EL (cell line): ENCODE measurements at places on chromosomes 11 and 22.

DNA sequence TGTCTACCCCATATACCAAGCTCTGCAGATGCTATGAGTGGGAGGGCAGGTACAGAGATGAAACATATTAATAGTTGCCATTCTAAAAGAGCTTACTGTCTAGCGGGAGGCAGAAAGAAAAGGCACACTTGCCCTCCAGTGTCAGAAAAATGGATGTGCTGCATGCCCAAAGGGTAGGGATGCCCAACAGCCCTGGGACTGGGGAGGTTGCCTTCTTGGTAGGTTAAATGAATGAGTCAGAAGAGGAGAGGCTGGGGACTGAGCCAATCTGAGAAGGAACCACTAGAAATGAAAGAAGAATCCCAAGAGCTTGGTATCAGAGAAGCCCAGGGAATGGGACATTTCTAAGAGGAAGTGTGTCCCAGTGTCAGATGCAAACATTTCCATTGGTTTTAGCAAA, 1.2 kb downstream of the BIRC3 start:
- peak; percentile 65 for DNase-seq

DNA sequence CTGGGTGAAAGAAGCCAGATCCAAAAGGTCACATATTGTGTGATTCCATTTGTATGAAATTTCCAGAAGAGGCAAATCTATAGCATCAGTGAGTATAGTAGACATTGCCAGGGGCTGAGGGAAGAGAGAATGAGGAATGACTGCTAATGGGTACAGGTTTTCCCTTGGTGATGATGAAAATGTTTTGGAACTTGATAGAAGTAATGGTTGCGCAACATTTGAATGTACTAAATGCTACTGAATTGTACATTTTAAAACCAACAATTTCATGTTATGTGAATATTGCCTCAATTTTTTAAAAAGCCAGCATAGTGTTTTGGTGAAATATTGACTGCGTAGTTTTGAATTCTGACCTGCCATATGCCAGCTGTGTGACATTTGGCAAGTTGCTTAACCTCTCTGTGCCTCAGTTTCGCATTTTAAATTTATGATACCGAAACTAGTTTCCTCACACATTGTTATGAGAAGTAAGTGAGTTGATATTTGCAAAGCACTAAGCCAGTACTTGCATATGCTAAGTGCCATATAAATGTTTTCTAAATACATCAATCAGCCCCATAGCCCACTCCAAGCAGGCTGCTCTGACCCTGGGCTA, 75.4 kb upstream of the TMEM45B start:
- DNase-seq, result no peak

DNA sequence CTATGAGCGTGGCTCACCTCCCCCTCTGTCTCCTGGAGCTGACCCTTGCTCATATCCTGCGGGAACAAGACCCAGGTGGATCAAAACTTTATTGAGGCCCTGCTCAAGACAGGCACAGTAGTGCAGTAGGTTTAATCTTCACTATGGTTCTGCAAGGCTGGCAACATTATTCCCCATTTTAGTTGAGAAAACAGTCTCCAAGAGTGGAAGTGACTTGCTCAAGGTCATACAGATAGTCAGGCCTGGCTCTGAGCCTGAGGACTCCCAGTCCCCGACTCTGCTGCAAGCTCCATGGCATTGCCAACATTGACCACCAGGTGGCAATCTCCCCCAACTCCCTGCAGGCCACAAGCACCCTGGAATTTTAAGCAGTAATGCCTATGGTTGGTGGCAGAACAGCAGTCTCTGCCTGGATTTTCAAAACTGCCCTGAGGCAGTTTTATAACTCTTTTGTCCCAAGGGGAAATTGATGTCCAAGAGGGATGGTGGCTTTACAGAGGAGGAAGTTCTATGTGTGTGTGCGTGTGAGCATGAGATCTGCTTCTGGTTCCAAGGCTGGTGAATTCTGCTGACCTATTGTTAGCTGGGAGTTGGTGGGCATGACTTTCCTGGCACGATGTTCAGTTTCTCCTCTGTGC, 34.1 kb downstream of the NEU3 start:
- DNase-seq, result peak; percentile 83

DNA sequence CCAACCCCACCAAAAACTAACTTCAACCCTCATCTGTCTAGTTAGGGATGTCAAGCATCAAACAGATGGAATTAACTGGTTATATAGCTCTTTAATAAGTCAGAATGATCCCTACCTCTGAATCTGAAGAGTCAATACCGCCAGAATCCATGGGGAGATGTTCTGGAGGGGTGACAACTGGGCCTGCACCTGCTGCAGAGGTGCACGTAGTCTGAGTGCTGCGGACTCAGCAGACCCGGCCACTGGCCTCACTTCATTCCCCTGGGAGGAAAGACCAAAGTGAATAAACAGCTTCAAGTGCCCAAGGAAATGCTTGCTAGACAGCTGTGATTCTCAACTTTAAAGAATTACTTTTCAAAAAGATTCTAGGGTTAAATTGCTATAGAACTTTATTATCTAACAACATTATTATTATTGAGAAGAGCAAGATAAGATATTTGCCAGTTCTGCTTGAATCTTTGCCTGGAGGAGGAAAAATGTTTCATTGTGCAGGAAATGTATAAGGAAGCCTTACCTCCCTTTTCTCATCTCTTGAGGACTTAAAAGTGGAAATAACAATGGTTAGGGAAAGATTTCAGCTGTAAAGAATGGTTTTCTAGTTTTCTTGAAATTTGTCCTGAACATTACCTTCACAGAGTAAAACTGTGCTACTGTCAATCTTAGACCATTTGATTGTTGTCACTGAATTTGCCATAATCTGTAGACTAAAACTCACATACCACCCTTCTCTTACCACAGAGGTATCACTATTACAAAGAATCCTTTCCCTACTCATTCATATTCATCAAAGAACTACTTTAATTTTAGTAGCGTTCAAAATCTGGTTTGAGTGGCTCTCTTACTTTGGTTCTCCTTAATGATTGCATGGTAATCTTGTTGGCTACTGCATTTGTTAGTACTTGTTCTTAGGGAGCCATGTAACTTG, 4.2 kb downstream of the XBP1 start:
- DNase-seq, result no peak

- DNase-seq, result no peak
Measured at GRCh38 chr22:22462813-22463567, 45.6 kb downstream of the ZNF280B start.

- DNase-seq, result peak; percentile 52
Measured at GRCh38 chr22:32544953-32545558, 70.4 kb downstream of the FBXO7 start.
